Diencephalon (tissue), 1 donor: ENCODE measurements at places on chromosomes 5 and 9. TPM values are rescaled to one million over a fixed set of nuclear protein-coding genes. Genes with fewer than 3 reads are reported as not detected.

DBN1 gene
- 161 TPM for total RNA-seq

PDCD1LG2 gene
- 0.23 TPM for total RNA-seq

SYNPO gene
- 6.0 TPM for total RNA-seq

FOXB2 gene
- total RNA-seq: 0.46 TPM

AQP7 gene
- not detected for total RNA-seq

AK3 gene
- total RNA-seq: 32.8 TPM

CYLC2 gene
- total RNA-seq: not detected

OR1Q1 gene
- total RNA-seq: not detected

PCDHGA3 gene
- 7.2 TPM for total RNA-seq

MYMK gene
- total RNA-seq: not detected

SLC36A3 gene
- not detected for total RNA-seq

EIF4E1B gene
- 0.46 TPM for total RNA-seq
